Stimulated activated CD4-positive, alpha-beta T cell treated with anti-CD3 and anti-CD28 coated beads, Interleukin-1b, Interleukin-23, amount 100 ng/mL, for 48 hours (primary cell): ENCODE measurements at places on chromosomes 2 and 18.

- DNase-seq = no peak
These were observed 87.5 kb downstream of the KLF7 start for GRCh38 chr2:207078186-207078798.

DNA sequence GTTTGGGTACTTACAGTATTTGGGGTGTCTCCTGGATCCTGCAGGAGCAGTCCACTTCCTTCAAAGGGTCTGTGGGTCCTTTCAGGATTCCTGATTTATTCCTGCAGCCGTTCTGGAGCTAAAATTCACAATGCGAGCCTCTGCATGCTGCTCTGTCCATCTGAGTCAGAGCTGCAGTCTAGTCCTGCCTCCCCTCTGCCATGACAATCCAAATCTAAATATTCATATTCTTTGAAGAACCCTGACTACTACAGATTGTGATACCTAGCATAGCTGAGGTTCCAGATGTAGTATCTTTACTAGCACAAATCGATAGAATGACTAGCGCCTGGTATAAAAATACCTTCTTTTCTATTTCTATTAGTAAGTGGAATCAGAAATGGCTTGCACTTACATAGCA is 31.3 kb upstream of the GAREM1 start:
- DNase-seq = no peak

DNA sequence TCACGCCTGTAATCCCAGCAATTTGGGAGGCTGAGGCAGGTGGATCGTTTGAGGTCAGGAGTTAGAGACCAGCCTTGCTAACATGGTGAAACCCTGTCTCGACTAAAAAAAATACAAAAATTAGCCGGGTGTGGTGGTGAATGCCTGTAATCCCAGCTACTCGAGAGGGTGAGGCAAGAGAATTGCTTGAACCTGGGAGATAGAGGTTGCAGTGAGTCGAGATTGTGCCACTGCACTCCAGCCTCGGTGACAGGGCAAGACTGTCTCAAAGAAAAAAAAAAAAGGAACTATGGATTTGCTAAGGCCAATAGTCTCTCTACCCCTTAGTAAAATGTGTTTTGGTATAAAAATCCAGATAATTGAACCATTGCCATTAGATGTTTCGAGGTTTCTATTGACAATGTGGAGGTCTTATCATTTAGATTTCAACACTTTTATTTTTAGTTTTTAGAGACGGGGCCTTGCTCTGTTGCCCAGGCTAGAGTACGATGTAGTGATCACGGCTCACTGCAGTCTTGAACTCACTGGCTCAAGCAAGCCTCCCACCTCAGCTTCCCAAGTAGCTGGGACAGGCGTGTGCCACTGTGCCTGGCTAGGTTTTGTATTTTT is 1.1 kb upstream of the TXNDC2 start:
- no peak for DNase-seq

GRCh38 chr2:79982445-79982844 is 322.1 kb downstream of the LRRTM1 start:
- no peak for DNase-seq

DNA sequence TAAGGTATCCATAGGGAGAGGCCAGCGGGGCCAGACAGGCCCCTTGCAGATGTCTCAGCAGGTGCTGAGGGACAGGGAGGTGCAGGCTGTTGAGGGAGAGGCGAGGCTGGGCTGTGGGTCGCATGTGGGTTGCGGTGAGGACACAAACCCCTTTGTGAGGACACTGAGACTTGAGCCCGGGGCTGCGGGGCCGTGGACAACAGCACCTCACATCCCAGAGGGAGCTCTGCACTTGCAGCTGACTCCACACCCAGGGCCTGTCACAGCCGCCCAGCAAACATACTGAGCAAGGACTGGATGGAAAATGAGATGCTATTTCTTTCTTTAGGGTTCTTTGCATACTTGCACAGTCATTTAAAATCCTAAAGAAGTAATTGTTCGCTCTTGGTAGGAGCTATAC is 95.3 kb upstream of the NFATC1 start:
- DNase-seq = no peak

GRCh38 chr2:190649798-190650390 is 1.0 kb downstream of the NAB1 start:
- no peak for DNase-seq

DNA sequence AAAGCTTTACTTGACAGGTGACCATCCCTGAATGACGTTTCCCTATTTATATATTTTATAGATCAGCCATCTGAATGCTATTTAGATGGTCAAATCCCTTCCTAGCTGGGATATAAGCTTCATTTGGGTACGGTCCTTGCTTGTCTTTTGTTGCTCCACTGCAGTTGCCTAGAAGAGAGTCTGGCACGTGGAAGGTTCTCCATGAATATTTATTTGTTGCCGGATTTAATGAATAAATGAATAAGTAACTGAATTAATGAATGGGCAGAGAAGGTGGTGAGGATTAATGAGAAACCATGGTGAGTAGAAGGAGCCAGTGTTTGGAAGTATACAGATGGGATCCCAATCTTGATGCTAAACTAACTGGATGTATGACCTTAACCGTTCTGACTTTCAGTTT is 222.1 kb downstream of the LPIN1 start:
- DNase-seq = no peak

- DNase-seq = no peak
These were observed 35.7 kb downstream of the ACKR3 start for GRCh38 chr2:236605345-236605734.

GRCh38 chr2:19195661-19196060 is 162.8 kb downstream of the OSR1 start:
- no peak for DNase-seq

DNA sequence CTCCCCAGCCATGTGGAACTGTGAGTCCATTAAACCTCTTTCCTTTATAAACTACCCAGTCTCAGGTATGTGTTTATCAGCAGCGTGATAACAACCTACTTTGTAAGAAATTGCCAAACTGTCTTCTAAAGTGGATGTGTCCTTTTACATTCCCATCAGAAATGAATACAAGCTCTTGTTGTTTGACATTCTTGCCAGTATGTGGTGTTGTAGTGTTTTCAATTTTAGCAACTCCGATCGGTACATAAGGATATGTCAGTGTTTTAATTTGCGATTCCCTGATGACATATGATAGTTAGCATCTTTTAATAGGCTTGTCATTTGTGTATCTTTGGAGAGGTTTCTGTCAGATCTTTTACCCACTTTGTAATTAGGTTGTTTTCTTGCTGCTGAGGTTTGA is 1156.3 kb upstream of the CRIM1 start:
- no peak for DNase-seq

DNA sequence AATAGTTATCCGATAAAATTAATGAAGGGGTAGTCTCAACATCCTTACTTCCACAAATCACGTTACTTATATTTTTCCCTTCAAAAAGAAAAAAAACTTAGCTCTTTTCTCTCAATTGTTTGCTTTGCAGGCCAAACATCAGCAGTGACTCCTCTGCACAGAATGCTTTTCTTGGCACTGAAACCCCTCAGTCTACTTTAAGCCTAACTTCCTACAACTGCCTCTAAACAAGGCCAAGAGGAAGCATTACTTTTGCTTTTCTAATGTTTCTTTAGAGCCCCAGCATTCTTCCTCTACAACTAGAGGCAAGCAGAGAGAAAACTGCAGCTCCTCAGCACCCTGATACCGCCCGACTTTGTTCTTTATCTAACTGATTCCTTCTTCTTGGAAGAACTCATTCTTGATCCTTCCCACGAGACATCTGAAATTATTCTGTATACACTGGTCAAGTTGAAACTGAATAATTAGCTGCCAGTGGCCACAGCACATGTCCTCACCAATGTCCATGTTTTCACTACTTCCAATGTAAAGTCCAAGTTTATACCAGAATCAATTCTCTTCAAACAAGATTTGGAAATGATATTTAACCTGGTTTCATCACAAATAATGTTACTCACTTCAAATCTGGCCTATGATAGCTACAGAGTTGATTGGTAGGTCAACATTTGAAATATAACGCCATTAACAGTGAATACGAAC is 55.3 kb downstream of the DTNB start:
- no peak for DNase-seq

DNA sequence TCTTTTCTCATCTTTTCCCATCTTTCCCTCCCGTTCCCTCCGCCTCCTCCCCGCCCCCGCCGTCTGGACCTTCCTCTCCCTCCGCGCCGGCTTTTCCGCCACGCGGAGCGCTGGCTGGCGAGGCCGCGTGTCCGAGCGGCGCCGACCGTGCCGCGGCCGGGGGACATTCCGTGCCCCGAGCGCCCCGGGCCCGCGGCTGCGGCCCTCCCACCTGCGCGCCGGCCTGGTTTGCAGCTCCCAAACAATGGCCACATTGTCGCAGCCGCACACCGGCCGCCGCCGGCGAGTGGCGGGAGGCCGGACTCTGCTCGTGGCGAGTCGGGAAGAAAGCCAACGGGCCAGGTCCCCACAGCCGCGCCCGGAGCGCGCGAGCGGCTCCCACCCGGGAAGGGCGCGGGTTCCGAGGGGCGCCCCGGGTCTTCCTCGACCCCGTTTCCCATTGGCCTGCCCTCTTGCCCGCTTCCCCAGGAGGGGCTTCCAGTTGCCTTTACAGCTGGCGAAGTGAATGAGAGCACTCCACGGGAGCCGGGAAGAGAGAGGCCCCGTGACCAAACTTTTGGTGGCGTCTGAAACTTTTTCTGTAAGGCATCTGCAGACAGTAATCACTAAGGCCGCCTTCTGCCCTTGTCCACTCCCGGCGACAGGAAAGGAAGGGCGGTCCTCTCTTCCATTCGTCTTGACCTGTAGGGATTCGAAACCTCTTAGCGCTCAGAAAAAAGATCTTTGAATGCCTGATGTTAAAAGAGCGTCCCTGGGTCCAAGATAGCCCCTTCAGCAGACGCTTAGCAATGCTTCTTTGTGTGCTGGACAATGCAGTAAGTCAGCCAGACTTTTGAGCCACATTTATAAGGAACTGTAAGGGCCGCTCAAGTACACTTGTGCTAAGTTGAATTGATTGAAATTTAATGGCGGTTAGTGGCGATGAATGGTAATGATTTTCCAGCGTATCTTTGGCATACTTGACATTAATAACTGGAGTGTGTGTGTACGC is 6.2 kb downstream of the GLI2 start:
- no peak for DNase-seq

DNA sequence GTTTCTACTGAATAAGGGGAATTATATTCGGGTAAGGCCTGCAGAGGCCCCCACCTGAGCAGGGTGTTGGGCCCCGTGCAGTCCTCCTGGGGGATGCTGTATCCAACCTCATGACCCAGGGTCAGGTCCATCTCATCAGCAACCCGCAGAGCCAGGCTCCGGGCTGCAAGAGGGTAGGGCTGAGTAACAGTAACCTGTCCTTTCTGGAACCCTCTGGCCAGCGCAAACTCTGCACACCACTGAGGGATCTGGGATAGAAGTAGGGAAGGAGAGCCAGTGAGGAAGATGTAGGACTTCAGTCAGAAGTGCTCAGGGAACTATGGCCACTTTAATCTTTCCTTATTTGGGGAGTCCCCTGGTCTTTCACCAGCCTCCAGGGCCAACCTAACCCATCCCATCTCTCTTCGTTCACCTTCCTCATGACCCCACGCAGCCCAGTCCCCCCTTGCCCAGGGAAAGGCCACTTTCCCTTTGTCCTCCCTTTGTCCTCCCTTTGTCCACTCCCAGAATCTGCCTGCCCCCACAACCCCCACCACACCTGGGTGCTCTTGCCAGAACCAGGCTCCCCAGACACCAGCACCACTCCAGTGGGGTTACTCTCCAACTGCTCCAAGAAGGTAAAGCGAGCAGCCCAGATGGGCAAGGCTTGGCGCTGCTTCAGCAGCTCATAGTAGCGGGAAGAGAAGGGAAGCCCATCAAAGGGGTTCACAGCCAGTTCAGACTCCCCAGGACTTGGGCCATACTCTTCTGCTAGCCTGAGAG is 895 bp downstream of the DQX1 start:
- no peak for DNase-seq

DNA sequence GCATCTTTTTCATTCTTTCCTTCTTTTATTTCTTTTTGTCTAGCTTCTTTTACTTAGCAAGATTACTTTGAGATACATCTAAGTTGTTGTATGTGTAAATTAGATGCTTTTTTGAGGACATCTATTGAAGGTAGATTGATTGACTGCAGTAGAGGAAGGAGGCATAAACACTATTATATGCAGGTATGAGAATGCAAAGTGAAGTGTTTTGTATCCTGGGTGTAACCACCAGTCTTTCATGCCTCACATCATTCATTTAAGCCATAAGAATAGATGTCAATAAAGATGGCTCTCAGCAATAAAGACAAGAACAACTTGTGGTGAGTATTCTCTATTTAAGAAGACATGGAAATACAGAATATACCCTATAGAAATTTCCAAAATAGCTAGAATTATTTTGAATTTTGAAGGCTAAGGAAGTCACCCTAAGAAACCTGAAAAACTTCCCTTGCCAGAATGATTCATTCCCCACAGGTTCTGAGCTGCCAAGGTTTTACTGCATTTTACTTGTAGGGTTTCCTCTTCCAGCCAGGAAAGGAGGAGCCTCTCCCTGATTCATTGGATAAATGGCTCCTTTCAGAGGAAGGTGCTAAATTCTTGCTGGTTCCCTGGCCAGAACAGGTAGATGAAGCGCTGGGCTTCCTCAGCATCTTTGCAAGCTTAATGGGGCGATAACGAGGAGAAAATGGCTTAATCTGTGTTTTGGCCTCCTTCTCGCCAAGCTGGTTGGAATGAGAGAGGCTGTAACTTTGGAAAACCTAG is 279.8 kb upstream of the SLC14A2 start:
- no peak for DNase-seq

GRCh38 chr2:227655454-227655853 is 11.2 kb upstream of the SCYGR5 start:
- DNase-seq = peak; percentile 6

DNA sequence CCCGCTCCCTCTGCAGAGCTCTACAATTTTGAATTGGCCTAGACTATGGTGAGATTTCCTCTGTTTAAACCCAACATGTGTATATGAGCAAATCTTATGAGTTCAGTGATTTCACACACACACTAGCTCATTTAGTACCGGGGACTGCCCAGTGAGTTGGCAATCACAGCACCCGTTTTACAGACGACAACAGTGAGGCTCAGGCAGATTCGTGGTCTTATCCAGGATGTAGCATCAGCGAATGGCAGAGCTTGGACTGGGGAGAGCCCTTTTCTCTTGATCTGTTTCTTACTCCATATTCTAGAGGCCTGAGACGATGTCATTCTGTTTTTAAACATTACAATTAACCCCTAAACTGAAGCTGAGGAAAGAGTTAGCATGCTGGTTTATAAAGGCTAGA is 419.9 kb downstream of the NBAS start:
- DNase-seq = peak; percentile 8

DNA sequence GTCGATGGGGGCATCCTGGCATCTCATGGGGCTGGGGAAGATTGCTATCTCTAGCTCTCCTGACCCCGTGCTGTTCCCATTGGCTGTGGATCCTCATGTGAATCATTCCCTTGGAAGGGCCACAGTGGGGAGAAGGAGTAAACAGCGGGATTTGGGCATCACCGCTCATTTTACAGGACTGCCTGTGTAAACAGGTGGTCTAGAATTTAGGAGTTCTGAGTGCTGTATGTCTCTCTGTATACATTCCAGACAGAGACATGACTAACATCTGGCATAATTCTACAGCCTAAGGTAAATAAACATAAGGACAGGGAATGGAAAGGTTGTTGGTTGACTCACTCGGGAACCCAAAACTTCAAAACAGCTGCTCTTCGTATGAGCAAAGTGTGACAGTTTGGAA is 92.7 kb downstream of the COPS8 start:
- no peak for DNase-seq
